Fibroblast of the conjunctiva (primary cell): ENCODE measurements at places on chromosomes 7 and 10.

GRCh38 chr10:13587391-13587790 lies 626 bp downstream of the PRPF18 start:
- no peak for DNase-seq

DNA sequence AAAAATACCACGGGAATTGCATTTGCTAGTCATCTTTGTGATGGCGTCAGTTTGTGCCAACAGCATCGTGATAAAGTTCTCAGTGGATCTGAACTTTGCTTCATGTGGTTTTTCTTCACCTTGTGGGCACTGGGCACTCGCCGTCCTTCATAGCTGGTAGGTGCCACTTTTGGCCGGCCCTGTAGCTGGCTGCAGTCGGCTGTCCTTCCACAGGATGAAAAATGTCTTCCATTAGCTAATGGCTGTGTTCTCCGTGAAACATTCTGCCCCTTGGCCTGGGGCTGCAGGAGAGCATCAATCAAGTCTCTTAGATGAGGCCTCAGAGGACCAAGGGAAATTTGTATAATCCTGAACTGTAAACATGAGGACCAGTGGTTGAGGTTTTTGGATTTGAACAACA lies 145.3 kb downstream of the DYNC1I1 start:
- DNase-seq, result no peak

DNA sequence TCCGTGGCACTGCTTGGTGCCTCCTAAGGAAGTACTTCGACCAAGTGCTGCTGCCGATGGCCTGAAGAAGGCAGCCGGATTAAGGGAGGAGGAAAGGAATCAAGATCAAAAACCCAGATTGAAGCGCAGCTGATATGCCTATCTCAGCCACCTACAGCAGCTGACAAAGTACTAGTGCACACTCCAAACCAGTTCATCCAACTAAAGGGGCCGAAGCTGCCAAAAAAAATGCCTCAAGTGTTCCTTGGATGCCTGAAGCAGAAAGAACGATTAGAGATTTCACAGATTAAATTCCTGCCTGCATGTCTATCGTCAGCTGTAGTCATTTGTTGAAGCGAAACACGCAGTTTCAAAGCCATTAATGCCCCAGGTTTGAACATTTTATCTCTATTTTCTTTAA lies 65.7 kb downstream of the TNRC18 start:
- no peak for DNase-seq

- DNase-seq, result no peak
Observed at GRCh38 chr7:94643771-94644545, 12.0 kb downstream of the SGCE start.

GRCh38 chr7:904847-905246 lies 28.5 kb downstream of the GET4 start:
- DNase-seq, result no peak
